GOT3 (cell line): ENCODE measurements at places on chromosomes 6 and 20.

DNA sequence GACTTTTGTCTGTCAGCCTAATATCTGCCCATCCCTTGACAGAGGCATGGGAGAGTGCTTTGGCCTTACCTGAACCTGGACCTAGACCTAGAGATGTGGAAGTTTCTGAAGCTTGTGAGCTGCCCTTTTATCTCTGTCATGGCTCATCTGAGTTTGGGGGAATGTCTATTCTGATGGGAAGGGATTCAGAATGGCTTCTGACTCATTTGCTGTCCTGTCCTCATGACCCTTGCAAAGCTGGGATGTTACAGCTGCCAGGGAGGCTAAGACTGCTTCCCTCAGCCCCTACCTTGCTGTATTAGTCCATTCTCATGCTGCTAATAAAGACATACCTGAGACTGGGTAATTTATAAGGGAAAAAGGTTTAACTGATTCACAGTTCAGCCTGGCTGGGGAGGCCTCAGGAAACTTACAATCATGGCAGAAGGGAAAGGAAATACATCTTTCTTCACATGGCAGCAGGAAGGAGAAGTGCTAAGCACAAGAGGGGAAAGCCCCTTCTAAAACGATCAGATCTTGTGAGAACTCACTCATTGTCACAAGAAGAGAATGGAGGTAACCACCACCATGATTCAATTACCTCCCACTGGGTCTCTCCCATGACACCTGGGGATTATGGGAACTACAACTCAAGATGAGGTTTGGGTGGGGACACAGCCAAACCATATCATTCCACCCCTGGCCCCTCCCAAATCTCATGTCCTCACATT is 252.2 kb downstream of the ERMARD start:
- no peak for DNase-seq

DNA sequence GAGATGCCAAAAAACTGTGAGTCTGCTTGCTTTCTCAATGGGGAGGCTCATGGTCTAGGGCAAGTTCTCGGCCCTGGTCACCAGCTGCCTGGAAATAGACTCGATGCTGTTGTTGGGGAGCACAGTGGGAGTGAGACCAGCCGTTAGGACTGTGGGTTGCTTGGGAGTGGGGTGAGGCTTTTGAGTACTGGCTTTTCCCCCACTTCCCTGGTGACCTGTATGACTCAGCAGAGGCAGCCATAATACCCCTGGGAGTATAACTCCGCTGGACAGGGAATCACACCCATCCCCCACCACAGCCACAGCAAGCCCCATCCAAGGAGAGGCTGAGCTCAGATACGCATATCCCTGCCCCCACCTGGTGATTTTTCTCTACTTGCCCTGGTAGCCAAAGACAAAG is 48.9 kb upstream of the OGFRL1 start:
- DNase-seq: no peak

GRCh38 chr6:146423452-146423851 is 120.2 kb upstream of the RAB32 start:
- DNase-seq: no peak

DNA sequence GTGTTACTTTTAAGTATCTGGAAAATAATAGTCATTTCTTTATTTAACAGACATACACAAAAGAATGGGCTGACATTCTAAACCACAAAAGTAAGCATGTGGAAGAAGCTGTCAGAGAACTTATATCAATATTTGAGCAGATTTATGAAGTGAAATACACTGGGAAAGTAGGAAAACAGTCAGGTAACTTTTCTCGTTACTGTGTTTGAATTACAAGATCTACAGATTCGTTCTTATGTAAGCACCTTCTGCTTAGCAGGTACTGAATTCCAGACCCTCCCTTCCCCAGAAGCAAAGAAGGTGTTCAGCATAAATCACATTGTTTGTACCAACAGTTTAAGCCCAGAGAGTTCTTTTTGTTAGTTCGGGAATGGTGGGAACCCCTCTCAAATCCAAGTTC is 88.0 kb downstream of the DNAH8 start:
- DNase-seq: no peak

DNA sequence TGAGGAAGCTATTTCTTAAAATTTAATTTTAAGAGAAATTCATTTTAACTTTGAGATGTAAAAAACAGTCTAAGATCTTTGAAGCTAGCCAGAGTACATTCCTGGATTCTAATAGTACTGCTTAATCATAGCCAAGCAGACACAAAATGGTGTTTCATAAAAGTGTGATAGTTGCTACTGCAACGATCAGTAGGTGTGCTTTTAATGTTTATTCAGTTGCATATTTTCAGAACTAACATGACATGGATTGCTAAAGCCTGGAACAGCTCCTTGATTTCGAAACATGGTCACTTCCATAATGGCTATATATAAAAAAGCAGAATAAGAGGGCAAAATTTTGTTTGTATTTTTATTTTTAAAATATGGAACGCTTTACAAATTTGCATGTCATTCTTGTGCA is 35.5 kb downstream of the SESN1 start:
- DNase-seq: no peak

DNA sequence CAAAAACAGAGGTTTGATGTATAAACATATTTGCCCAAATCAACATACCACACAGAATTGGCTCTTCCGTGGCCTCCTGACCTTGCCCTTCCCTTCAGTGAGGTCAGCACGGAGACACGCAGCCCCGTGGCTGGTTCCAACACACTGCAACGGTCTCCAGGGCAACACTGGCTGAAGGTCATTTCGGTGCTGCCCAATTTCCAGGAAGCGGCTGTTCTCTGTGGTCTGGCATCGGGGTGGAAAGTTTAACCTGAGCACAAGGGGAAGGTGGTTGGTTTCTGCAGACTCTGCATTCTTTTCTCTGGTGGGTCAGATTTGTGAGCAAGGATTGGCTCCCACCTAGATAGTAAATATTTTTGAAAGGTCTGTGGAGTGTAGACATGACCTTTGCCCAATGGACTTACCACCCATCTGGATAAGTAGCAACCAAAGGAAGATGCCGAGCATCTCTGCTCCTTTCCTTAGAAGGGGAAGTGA is 177.6 kb upstream of the PHACTR1 start:
- DNase-seq: no peak

- DNase-seq: no peak
Observed at GRCh38 chr20:50434321-50434652, 75.9 kb upstream of the PTPN1 start.

DNA sequence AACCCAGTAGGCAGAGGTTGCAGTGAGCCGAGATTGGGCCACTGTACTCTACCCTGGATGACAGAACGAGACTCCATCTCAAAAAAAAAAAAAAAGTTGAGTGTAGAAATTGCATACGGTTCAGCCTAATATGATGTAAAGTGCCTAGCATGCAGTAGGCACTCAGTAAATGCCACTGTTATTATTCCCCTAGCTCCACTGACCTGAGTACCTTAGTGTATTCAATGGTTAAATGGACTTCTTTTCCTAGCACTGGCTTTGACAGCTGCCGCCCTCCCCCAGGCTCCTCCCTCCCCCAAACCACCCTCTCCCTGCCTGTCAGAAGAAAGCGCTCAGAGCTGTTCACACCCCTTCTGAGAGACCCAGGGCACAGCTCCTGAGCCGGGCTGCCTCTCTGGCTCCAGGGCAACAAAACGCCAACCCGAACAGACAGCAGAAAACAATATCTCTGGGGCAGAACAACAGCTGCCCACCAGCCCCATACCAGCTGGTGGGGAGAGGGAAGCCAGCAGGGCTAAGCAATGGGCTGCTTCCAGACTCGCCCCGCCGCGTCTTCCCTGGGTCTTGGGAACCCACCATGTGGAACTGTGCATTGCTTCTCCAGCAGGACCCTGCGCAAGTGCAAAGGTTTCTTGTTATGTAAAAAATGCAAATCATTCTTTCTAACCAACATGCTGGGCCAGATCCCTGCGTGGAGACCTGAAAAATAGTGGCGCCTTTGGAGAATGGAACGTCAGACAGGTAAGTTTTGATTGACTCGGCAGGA is 4.5 kb downstream of the CPNE5 start:
- DNase-seq: no peak

- DNase-seq: no peak
Observed at GRCh38 chr6:33905071-33905609, 101.3 kb upstream of the MLN start.

DNA sequence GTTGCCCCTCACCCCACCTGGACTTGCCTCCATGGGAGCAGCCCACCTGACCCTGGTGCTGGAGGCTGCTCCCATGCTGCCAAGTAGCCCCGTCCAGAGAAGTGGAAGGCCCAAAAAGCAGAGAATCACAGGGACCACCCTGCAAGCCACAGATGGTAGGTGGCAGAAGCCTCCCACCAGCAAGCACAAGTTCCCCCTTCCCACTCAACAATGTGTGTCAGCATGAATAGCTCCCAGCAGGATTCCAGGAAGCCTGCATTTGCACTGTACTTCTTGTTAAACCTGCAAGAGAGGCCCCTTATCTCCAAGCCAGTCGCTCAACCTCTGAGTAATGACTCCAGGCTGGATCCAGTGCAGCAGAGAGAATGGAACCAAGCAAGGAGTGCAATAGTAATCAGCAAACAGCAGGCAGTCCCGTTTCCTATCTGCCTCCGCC is 180.8 kb upstream of the CST7 start:
- DNase-seq: no peak

GRCh38 chr20:22775671-22776139 is 191.3 kb upstream of the FOXA2 start:
- DNase-seq: no peak

DNA sequence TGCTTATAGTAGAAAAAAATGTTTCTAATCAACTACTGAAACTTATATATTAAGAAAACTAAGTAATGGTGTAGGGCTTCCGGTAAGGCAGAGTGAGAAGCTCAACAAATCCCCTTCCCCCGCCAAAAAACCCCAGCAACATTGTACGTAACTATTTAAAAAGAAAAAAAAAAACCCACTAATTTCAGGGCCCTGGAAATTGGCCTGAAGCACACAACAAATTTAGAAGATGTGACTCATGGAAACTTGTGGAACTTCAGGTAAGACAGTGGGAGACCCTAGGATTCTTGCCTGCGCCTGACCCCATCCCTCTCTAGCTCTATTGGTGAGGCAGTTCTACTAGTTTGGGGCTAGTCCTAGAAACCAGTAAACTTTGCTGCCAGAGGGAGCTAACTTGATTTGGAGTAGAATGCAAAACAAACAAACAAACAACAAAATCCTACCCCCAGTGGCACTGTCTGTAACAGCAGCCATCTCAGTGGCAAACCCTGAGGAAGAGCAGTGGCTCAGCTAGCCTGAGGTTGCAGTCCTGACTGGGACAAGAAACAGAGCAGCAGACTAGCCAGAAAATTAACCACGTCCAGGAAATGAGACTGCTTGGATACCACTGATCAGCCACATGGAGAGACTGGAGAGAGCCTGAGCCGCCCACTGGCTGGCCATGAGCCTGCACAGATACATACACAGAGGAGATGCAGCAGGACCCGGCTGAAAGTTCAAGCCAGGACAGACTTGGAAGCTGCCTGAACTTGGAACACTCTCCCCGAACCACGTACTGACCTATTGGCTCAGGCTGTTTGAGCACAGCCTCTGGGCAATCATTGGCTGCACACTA is 135.1 kb downstream of the TBXT start:
- DNase-seq: no peak

- DNase-seq: no peak
Observed at GRCh38 chr6:143822584-143823024, 20.5 kb upstream of the LTV1 start.

- no peak for DNase-seq
Observed at GRCh38 chr6:100664274-100665040, 199.7 kb upstream of the SIM1 start.
